ENCODE measurements at places on chromosomes 6 and 20.

DNA sequence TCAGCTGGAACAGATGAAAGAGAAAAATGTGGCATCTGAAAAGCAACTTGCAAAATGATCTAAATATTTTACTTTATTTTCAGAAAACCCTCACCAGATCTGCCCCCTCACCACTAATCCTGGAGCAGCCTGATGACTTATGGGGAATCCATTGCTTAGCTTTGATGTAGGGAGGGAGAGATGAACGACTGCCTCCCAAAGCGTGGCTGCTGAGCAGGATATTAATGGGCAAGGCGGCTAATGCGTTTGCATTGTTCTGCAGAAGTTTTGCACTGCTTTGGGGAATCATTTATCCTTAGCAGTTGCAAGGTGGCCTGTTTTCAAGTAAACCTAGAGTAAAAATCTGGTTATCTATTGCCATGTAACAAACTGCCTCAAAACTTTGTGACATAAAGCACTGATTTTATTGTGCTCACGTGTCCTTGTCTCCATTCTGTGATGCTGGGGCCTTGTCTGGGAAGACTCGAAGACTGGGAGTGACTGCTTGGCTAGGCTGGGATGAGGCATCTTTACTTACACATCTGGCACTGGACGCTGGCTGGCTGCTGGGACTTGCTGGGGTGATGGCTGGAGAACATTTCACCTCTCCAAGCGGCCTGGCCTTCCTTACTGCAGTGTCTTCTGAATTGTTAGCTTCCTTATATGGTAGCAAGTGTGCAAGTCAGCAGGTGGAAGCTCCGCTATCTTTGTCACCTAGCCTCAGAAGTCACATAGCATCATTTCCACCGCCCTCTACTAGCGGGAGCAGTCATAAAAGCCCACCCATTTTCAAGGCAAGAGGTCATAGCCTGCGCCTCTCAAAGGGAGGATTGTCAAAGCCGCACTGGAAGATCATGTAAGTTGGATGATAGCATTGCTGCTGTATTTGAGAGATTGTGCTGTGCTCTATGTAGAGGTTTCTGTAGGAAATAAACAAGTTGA is 313.2 kb downstream of the NRN1 start:
- no peak for DNase-seq

DNA sequence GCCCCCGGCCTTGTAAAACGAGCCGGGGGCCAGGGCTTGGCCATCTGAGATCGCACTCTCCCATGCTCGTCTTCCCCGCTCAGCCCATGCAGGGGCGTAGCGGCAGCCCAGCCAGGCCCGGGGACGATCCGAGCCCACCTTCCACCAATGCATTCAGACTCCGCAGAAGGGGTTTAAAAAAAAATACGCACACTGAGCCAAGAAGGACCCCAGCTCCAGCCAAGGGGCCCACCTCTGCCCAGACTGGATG is 320 bp downstream of the GSTA4 start:
- no peak for DNase-seq

GRCh38 chr6:124010574-124010973 is 206.9 kb downstream of the NKAIN2 start:
- DNase-seq, result no peak

DNA sequence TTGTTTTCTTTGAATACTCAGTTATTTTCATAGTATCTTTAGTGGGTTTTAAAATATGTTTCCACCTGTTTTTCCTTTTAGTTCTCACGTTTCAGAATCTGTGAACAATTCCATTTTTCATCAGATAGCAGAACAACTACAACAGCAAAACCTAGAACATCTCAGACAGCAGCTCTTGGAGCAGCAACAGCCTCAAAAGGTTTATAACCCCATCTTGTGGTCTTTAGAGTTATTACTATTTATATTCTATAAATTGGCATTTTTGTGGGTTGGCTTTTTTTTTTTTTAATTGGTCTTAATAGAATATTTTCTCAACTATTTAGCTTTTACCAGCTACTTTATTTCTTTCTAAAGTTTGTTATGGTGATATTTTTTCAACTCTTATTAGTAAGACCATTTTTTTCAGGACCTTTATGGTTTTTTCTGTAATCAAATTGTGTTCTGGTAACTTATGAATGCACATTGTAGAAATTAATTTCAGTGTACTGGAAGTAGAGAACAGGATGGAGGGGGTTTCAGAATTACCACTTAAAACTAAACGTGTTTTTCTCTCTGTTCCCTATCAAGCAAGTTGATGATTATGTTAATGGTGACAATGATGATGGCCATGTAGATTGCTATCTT is 72.2 kb downstream of the SCAF8 start:
- peak; percentile 35 for DNase-seq

GRCh38 chr6:6277413-6277812 is 43.0 kb downstream of the F13A1 start:
- DNase-seq, result no peak

Data from activated CD4-positive, alpha-beta T cell treated with anti-CD3 and anti-CD28 coated beads, Interleukin-10, Interleukin-2, amounts not matched to agents 100 ng/mL and 50 ng/mL, durations not matched to agents 16 hours and 8 hours (primary cell).